Stimulated activated CD4-positive, alpha-beta T cell treated with anti-CD3 and anti-CD28 coated beads, Interleukin-4, amount 100 ng/mL, for 4 hours (primary cell): ENCODE measurements at places on chromosomes 16 and 17.

DNA sequence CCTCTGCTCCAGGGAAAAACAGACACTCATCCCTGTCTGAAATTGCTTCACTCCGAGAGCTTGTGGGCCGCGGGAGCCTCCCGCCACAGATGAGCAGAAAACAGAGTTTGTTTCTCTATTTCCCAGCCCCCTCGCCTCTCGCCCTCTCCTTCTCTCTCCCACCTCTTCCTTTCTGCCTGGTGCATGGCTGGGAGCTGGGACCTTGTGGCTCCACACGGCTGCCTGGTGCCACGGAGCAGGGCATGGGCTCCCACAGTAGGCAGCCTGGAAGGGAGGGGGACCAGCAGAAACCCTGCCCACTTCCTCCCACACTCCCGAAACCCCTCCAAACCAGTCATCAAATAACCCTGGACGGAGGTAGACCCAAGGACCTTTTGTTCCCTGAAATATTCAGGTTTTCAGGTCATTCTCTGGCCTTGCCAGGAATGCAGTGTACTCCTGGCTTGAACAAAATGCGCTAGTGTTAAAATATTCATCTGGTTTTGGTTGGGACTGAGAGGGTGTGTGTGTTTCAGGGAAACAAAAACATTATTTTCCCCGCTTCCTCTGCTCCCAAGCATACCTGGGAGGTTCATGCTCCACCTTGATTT, 204.9 kb downstream of the C16orf78 start:
- DNase-seq = no peak

DNA sequence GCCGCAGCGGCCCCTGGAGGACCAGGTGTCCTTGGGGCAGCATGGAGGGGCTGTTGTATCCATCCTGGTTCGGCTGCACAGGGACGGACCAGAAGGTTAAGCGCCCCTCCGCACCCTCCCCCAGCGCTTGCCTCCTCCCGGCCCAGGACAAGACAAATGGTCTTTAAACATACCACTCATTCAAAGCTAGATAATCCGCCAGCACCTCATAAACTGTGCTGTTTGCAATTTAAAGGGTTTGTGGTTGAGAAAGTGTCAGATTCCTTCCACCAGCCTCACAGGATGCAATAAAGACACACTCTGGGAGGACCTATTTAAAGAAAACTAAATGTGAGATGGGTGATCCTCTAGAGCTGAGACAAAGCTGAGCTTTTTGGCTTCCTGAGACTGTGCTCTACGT, 426.2 kb upstream of the EEF2KMT start:
- no peak for DNase-seq

DNA sequence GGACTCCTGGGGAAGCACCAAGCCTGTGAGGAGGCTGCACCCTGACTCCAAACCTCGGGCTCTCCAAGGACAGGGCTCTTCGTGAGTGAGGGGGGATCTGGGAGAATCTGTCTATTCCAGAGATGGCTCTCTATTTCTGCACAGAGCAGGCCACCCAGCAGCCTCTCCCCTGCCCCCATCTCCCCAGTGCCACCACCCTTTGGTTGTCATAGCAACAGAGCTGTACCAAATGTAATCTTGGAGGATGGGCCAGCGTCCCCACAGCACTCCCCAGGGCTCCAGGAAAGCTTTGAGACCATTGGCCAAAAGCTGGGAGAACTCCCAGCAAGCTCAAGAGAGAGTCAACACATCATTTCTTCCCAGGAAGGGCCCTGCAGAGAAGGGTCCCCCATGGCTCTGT, 49.3 kb downstream of the ABCC12 start:
- no peak for DNase-seq

DNA sequence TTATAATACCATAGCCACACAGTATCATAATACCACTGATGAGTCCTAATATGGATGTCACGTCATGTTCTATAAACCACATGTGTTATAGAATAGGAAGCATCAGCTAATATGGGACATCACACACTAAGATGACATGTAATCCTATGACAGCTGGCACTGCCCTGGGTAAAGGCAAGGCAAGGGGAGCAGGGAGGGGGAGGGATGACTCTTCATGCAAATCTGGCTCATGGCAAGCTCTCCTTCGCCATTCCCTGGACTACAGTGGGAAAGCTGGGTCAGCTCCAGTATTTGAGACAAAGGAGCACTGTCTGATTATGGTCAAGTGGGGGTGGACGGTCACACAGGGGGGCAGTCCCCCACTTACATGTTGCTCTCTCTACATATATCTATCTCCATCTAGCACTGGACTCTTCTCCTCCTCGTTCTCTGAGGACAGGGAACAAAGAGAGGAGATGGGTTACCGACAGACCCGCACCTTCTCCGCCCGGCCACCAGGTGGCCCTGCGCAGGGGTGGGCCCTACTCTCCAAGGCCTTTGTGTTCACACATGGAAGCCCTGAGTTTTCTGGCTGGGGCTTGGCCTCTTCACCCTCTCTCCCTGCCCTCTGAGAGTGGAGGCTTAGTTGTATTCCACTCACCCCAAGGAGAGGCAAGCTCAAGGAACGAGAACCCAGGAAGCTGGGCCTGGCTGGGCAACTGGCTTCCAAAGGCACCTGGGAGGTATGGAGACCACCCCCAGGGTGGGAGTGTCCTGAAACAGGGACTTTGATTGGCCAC, 23.4 kb upstream of the MPO start:
- DNase-seq = peak; percentile 52

DNA sequence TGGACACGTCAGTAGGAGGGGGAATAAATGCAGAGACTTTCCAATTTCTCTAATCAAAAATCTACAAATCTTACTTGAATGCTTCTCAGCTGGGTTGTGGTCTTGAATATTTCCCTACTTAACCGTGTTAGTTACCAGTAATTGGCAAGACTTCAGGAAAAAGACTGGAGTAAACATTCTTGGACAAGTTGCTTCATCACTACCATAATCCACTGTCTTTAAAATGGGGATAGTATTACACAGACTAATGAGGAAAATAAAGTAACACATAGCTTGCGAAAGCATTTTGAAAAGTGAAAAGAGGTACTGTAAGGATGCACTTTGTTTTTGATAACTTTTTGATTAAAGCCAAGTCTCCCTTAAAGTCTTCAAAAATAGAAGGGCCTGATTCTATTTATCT, 18.4 kb downstream of the MYH1 start:
- no peak for DNase-seq

GRCh38 chr17:52160136-52160567, 1.6 kb upstream of the CA10 start:
- no peak for DNase-seq

GRCh38 chr17:12624211-12624610, 41.5 kb upstream of the MYOCD start:
- DNase-seq = no peak

- no peak for DNase-seq
Observed at GRCh38 chr17:53490447-53490968, 332.2 kb upstream of the KIF2B start.

DNA sequence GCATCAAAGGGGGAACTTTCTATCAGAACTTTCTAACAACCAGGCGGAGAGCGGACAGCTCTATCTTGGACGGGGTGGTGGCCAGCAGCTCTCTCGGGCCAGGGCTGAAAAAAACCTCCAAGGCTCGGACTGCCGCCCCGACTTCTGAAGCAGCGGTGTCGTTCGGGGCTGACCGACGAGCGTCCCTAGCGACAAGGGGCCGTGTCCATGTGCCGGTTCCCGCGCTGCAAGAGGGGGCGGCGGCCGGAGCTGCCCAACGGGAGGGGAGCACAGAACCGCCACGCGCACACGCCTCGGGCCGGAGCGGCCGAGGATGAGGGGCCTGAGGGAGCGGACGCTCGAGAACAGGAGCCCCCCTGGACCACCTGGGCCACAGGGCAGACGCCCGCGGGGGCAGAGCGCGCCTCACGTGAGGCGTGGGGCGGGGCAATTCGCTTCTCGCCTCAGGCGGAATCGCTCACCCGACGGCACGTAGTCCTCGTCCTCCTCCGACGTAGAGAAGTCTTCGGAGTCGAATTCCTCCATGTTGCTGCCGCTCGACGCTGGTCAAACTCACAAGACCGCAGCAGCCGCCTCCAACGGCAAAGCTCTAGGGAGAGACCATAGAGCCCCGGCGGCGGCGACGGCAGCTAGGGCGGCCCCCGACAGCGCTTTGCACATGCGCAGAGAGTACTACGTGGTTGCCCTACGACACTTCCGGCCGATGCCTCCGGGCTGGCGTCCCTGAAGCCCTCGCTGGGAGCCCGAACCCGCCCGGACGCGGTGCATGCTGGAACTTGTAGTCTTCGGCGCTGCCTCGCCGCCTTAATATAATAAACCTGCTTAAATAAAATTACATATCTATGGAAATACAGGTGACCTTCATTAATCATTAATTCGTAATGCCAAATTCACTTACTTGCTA, at the start of gene CFDP1:
CFDP1 (minus strand) TSS at position 676 of the 904 bp plus-strand sequence; CDS start at position 525, 151 bp downstream.
- peak; percentile 93 for DNase-seq

DNA sequence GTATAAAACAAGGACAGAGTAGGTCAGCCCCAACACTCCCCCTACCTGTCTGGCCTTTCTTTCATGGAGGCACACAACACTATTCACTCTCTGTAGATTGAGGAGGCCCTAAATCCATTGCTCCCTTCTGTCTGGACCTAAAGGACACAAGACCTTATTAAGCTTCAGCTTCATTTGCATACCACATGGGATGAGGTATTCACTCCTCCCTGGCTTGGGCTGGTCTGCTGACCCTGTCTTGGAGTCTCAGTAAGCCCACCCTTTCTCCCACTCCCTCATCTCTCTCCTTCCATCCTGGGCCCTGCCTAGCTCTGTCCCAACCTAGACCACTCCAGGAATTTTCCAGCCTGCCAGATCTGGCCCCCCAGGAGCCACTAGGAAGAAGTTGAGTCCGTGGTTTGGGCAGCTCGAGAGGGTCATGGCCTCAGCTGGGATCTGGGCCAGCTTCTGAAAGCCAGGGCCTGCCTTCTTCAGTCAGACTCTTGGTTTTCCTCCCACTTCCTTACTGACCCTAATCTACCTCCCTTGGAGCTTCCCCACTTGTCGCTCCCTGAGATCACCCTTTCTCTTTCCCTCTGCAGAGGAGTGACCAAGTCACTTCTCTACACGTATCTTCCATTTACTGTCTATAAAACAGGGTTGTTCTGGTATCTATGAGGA, 6.5 kb upstream of the LLGL1 start:
- DNase-seq = no peak

- peak; percentile 30 for DNase-seq
Observed at GRCh38 chr17:38898291-38898679, 27.1 kb upstream of the LASP1NB start.

DNA sequence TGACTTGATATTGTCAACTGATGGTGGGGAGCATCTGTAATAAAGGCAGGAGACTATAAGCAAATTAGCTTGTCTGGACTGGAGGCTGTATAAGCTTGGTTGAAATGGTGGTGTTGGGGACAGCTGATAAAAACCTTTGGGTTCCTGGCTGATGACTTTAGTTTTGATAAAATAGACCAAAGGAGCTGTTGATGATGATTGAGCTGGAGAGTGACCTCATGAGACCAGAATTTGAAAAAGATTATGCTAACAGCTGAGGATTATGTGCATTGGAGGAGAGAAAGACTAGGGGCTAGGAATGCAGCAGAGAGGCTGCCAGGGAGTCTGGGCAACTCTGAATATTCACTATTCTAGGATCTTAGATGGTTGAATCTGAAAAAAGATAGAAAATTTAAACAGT, 8.7 kb upstream of the CDC27 start:
- DNase-seq = no peak

DNA sequence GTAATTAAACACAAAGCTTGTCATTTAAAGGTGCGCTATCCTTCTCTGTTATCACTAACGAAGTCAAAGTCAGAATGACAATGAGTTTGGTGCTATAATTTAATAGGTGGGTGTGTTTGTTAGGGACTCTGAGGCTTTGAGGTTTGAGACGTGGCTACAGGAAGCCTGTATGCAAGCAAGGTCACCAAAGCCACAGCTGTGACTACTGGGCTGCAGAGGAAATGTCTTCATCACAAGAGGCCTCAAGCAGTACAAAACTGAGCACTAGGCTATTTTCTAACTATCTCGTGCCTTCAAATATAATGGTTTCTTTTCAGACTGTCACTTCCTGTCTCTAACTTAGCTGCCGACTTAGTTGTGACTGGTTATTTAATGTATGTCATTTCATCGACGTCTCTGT, 141.2 kb downstream of the AATF start:
- DNase-seq = no peak

GRCh38 chr17:2093349-2093748, 38.4 kb downstream of the HIC1 start:
- DNase-seq = no peak

DNA sequence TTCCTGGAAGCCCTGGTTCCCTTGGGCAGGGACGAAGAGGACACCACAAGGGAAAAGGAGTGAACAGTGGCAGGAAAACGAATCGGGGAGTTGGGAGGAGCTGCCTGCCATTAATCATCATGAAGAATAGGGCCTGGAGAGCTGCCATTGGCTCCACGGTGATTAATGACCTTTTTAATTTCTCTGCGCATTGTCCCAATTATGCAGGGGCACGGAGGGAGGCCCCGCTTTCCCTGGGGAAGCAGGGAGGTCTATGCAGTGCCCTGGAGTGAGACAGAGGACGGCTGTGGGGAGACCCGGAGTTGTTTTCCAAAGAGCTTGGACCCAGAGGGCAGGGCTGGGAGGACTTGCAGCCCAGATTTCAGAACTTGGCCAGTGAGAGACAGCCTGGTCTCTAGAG, 338.9 kb upstream of the C16orf82 start:
- no peak for DNase-seq
